ENCODE measurements at places on chromosomes 6 and 20. TPM values are rescaled to one million over a fixed set of nuclear protein-coding genes. Genes with fewer than 3 reads are reported as not detected.

- DNase-seq = no peak
Measured at GRCh38 chr20:8924539-8924938, 144.3 kb upstream of the PLCB4 start.

DNA sequence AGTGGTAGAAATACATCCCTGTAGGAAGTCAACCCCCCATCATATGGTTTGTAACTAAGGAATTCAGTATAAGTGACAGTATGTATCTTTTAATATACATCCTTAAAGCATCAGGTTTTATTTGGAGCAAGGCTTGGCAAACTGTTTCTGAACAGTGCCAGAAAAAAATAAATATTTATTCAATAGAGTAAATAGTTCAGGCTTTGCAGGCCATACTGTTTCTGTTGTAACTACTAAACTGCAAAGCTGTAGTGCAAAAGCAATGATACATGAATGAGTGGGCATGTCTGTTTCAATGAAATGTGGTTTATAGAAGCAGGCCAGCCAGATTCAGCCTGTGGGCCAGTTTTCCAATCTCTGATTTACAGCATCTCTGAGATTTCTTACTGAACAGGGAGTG is 977 bp downstream of the MEI4 start:
- no peak for DNase-seq

GRCh38 chr6:72084992-72085569 is 198.7 kb downstream of the RIMS1 start:
- no peak for DNase-seq

DNA sequence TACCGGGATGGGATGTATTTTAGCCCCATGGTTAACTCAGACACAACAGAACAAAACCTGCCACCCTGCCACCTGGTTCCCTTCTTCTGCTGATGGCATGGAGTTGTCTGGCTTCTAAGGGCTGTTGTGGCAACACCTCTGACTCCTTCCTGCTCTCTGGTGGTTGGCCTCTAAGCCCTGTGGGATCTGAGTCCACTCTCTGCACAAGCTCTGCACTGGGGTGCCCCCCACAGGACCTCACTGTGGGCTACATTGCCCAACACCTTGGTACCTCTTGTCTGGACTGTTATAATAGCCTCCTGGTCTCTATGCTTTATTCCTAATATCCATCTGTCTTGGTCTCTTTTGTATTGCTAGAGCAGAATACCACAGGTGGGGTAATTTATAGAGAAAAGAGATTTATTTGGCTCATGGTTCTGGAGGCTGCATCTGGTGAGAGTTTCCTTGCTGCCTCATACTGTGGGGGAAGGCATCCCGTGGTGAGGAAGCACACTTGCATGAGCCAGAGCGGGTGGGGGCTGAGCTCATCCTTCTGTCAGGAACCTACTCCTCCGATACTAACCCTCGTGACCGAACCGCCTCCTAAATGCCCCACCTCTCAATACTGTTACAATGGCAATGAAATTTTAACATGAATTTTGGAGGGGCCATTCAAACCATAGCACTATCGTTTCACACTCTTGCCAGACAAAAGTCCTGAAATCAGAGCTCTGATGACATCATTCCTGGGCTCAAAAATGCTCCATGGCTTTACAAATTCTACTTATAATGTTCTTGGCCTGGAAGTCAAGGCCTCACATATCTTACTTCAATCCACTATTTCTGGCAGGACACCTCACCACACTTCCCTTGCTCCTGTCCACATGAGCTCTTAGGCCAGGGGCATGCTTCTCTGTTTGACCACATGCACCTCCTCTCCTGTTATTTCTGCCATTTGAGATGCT is 127.2 kb downstream of the PAX1 start:
- no peak for DNase-seq

Gene PHACTR1
- 0.55 TPM for total RNA-seq
